ENCODE measurements at places on chromosomes 12 and 14. TPM values are rescaled to one million over a fixed set of nuclear protein-coding genes. Genes with fewer than 3 reads are reported as not detected.

SIRT4 gene
- 2.3 TPM for total RNA-seq

- no peak for DNase-seq
Measured at GRCh38 chr12:49975318-49975761, 2.6 kb downstream of the AQP6 start.

GRCh38 chr12:126889501-126889900, 1377.5 kb upstream of the TMEM132C start:
- no peak for DNase-seq

VRTN gene
- total RNA-seq, result not detected
